Ammon's horn (tissue), 1 donor: ENCODE measurements at places on chromosomes 2 and 18.

- peak; percentile 64 for DNase-seq
These were observed 37.9 kb downstream of the LYPD1 start for GRCh38 chr2:132632000-132632649.

- no peak for DNase-seq
These were observed 82.2 kb upstream of the LGALSL start for GRCh38 chr2:64371727-64372126.

GRCh38 chr2:9775999-9776712 is 67.1 kb upstream of the TAF1B start:
- no peak for DNase-seq

DNA sequence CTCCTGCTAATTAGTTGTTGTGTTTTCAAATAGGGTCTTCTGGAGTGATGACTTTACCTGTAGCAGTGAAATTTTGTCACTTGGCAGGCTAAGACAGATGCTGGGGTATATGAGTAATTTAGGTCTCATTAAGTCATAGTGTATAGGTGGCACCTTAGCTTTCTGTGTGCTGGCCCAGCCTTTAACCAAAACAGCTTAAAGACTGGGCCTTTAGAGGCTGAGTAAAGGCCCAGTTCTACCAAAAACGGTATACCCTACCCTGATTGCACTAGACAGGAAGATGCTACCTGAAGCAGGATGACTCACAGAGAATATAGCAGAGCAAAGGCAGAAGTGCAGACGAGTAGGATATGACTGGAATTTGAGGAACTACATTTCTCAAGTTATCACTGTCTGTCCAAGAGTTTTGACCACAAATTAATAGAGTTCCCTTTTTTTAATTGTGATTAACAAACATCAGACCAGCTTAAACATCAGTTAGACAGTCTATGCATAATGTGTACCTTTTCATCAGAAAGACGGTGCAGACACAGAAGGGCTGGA is 337.9 kb upstream of the SALL3 start:
- DNase-seq, result no peak

DNA sequence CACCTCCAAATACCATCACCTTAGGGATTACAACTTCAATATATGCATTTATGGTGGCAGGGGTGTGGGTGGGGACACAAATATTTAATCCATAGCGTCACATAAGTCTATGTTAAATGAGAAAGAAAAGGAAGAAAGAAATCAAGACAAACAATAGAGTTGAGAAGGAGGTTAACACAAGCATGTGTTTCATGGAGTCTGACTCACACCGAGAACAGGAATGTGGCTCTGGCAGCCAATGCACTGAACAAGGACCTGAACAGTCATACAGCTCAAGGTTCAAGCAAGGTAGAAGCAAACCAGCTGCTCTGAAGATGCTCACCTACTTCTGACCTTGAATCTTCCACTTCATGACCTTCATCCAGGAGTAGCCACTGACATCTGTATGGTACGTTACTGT is 36.2 kb upstream of the LPIN1 start:
- DNase-seq, result no peak

- DNase-seq, result no peak
These were observed 70.6 kb downstream of the CTAGE1 start for GRCh38 chr18:22346953-22347605.

DNA sequence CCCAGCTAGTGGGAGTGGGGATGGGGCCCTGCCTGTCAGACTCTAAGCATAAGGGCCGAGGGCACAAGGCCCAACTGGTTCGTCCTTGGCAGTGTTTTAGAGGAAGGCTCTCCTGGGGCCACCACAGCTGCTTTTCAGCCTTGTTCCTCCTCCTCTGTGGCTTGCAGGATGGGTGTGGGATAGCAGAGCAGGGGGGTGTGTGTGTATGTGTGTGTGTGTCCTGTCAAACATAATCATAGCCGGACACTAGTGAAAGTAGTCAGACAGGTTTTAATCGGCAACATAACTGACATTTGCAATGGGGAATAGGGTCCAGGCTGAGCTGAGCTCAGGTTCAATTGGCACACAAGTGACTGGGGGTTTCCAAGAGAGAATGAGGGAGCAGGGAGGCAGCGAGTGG is 114.2 kb downstream of the SEPTIN10 start:
- no peak for DNase-seq

GRCh38 chr18:49399003-49399402 is 61.4 kb downstream of the DYM start:
- peak; percentile 5 for DNase-seq

GRCh38 chr2:196702641-196703040 is 63.1 kb downstream of the CCDC150 start:
- DNase-seq, result peak; percentile 57

DNA sequence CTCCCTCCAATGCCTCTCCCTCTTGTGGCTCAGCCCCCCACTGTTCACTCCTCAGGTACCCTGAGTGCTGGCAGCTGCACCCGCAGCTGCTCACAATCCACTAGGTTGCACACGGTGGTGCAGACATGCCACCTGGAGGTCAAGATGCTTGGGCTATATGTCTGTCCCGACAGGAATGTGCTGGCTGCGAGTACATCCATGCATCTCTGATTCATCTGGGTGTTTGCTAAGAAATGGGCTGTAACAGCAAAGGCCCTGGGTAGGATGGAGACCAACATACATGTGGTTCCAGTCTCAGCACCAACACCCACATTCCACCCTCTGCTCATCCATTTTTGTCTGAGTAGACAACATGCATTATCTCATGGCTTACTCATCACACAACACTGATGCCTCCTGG is 31.3 kb downstream of the ANKMY1 start:
- DNase-seq, result no peak

DNA sequence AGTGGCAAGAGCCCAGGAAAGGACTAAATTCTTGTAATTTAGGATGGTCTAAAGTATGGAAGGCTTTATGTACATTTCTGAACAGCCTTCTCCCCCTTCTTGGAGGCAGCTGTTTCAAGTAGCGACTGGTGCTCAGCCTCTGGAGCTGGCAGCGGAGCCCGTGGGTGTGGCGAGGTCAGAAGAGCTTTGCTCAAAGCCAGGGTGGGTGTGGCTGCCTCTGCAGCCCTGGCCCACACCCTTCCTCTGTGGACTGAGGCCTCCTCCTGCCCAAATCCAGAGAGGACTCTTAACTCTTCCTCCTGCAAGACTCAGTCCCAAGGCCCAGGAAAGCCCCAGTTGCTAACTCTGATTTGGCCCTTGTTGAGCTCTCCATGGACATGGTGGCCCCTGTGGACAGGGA is 202.1 kb upstream of the REV1 start:
- DNase-seq, result no peak

- no peak for DNase-seq
These were observed 499.5 kb upstream of the CHAC2 start for GRCh38 chr2:53268086-53268485.

- DNase-seq, result no peak
These were observed 86.5 kb upstream of the TAF1B start for GRCh38 chr2:9756692-9757250.

GRCh38 chr18:6679201-6679600 is 50.3 kb upstream of the ARHGAP28 start:
- DNase-seq, result no peak

DNA sequence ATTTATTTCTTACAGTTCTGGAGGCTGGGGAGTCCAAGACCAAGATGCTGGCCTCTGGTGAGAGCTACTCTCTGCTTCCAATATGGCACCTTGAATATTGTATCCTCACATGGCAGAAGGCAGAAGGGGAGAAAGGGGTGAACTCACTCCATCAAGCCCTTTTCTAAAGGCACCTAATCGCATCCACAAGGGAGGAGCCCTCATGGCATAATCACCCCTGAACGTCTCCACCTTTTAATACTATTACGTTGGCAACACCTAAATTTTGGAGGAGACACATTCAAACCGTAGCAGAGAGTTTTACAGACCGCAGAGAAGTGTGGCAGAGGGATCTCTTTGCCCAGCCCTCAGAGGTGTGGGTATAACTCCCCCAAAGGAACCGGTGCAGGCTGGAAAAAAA is 142.6 kb upstream of the BCL2L11 start:
- no peak for DNase-seq

DNA sequence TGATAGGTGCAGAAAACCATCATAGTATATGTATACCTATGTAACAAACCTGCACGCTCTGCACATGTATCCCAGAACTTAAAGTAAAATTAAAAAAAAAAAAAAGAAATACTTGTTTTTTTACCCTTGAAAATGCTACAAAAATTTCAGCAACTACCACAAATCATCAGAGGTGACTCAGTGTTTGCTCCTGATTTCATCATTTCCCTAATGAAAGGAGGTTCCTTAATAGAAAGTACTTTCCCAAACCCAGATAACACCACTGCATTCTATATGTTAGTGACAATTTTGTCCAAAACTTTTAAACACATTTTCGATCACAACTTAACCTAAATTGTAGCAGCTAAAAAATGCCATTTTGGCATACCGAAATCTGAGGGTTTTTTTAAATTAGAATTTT is 163.3 kb downstream of the SLC39A10 start:
- no peak for DNase-seq

GRCh38 chr2:240855670-240856069 is 13.0 kb upstream of the AGXT start:
- no peak for DNase-seq
